ENCODE measurements at places on chromosomes 6 and 20.
A peak's percentile ranks its signal among the peaks of the same experiment; 100 is the strongest.

DNA sequence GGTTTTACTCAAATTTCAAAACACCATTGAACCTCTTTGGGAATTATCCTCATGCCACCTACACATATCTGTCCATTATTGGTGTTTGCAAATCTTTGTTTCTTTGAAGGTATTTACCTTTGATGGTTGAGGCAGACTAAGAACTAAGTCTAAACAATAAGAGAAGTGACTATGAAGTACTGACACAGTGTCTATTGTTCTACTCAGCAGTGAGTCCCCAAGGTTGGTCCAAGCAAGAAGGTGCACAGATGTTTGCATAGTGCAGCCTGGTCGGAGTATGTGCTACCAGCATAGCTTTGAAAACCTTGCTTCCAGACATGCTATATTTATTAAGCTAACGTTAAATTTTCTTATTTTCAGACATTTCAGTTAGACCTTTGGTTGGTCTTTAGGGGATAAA, 19.5 kb downstream of the LRRC1 start:
- no peak for DNase-seq

- no peak for DNase-seq
These were observed 13.8 kb downstream of the KIF25 start for GRCh38 chr6:168011291-168011690.

DNA sequence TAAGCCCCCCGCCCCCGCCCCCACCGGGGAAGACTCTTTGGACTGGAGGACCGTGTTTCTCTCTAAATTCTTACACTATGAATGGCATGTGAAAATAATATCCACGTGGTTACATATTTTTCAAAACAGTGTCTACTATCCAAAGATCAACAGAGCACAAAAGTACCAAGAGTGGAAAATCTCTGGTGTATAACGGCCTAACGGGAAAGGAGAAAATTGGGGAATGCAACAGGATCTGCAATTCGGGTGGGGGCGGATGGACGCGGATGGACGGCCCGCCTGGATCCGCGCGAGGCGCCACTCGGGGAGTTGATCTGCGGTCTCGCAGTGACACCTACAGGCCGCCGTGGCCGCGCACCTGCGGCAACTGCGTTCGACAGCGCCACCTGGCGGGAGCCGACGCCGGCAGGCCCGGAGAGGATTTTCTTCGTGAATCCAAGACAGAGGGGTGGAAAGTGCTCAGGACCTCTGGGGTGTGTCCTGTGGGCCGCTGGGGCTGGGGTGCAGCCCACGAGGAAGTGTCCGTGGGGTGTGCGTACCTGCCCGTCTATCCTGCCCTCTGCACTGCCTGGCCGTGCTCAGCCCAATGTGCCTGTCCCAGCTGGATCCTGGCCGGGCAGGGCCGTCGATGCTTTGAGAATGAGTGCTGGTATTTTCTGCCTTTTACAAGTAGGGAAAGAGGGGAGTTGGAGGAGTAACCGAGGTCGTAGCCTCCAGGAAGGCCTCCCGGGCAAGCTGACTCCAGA, 18.6 kb downstream of the ANKRD60 start:
- peak; percentile 40 for DNase-seq

GRCh38 chr6:139871165-139871710, 496.8 kb upstream of the CITED2 start:
- no peak for DNase-seq

- peak; percentile 94 for DNase-seq
These were observed 121.8 kb downstream of the SULF2 start for GRCh38 chr20:47663354-47664067.

DNA sequence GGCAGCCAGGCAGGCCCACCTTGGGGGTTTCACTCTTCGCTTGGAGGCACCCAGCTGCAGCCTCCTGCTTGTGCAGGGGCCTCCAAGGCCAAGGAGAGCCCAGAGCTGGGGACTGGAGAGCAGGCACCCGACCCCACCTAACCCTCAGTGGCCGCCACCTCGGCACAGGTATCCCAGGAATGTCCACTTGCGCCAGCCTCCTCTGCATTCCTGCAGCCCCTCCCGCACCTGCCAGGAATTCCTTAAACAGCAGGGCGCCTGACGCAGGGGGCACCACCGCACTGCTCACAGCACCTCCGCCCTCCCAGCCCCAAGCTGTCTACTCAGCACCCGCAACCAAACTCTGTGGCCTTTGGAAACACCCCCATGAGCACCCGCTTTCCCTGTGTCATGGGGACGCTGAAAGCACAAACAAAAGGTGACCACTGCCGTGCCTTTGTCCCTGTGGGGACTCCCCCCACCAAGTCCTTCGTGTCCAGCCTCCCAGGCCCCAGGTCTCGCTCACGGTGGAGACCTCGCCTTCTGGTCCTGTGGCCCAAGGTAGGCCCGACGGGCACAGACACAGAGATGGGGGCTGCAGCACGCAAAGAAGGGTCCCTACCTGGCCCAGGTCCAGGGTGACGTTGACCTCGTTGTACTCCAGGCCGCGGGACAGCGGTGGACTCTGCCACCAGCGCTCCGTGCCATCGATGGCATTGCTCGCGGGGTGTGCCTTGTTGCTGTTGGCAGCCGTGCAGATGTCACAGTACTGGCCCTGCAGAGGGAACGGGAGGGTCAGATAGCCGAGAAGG, 5.1 kb downstream of the LAMA5 start:
- DNase-seq, result no peak

- DNase-seq, result no peak
These were observed 76.9 kb downstream of the GMDS start for GRCh38 chr6:2168480-2168879.

- DNase-seq, result no peak
These were observed 63.4 kb downstream of the UBE2V1 start for GRCh38 chr20:50049442-50050026.

GRCh38 chr6:97078791-97079190, 154.3 kb downstream of the KLHL32 start:
- no peak for DNase-seq

DNA sequence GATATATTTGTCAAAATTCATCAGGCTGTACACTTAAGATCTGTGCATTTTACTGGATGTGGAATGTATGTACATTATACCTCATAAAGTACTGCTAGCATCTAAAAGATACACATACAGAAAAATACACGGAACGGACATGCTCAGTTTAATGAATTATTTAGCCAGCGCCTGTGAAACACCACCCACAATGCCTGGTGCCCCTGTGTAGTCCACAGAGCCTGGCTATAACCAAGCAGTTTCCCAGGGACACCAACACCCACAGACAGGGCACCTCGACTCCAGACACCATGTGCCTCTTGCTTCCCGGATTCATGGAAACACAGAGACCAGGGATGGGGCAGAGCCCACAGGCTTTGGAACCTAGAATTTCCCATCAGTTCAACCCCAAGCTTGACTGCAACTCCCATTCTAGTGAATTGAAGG, 17.4 kb upstream of the ARMC12 start:
- no peak for DNase-seq

GRCh38 chr6:43823390-43823789, 53.4 kb downstream of the VEGFA start:
- no peak for DNase-seq

DNA sequence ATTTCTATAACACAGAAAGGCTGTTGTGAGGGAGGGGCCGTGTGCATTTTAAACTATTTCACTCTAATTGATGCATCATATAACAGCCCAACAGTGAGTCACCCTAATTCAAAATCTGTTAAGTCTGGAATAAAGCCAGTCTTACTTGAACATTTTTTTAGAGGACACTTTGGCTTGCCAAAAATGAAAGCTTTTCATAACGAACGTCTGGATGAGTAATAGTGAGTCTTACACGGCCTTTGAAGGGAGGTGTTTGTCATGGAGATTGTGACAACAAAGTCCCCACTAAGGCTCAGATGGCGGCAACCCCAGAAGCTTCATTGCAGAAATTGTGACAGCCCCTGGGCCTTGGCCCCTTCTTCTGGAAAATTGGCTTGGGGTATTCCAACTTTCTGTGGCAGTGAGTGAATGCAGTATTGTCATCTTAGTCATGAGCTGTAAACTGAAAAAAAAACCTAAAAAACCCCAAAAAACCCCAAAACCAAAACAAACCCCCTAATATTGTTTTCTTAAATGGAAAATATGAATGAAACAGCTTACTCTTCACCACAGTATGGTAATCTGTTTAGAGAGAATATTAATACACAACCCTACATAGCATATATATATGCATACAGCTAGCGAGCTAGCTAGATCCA, 92.6 kb upstream of the CLDN20 start:
- DNase-seq, result peak; percentile 77

- DNase-seq, result no peak
These were observed 33.6 kb upstream of the FUCA2 start for GRCh38 chr6:143545165-143545564.

- DNase-seq, result no peak
These were observed 7.3 kb upstream of the TENT5A start for GRCh38 chr6:81759782-81760181.

- no peak for DNase-seq
These were observed 161.2 kb downstream of the ATXN1 start for GRCh38 chr6:16600026-16600425.

DNA sequence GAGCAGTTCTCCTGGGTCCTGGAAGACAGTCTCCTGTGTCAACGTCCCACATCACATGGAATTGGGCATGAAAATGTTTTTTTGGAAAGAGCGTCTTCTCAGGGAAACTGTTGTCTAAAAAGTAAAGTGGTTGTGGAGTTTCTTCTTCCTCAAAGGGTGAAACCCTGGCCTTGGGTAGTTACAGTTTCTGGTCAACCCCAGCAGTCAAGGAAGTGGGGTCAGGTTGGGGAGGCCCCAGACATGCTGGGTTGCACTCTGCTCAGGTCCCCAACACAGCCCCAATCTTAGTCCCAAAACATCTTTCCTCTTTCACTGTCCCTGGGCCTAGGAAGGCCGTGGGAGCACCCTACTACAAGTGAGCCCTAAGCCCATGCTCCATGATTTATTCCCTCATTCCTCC, 996 bp upstream of the NFKBIE start:
- DNase-seq, result no peak

DNA sequence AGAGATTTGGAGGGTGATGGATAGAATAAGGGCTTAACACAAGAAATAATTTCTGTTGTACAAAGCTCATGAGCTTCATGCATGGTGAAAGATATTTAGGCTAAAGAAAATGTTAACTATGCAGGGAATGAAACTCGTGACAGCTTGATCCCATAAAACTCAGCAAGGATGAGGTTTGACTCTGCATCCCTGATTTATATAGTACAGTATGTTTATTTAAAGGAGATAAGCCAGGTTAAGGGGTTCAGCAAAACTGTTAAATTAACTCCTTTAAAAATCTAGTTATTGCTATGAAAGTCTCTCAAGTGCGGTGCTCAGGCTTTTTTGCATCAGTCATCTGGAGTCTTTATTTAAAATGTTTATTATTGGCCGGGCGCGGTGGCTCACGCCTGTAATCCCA, 326.4 kb downstream of the LAMA2 start:
- no peak for DNase-seq

GRCh38 chr20:35942243-35942642, 12.1 kb downstream of the SCAND1 start:
- DNase-seq, result peak; percentile 31

All from inflammatory macrophage treated with lipopolysaccharide for 1 hour (primary cell).